HS-27A (cell line): ENCODE measurements at places on chromosomes 5 and 9.

- no peak for DNase-seq
Observed at GRCh38 chr5:177384134-177384533, at the start of gene SLC34A1. SLC34A1 (plus strand) TSS chr5:177384434; CDS start chr5:177385742, 1,308 bp downstream.

DNA sequence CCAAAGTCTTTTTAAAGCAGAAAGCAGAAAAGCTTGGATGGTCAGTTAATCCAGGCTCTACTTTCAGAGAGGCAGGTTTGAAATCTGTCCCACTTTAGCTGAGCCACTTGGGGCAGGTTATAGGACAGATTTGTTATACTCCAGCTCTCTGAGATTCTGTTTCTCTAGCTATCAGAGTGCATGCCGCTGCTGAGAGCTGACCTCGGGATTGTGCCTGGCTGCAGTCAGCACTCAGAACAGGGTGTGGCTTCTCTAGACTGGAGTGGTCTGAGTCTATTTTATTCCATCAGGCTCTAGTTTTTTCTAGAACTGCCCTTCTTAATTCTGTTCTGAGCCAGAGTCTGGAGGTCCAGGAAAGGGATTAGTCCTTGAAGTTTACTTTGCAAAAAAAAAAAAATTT is 67.7 kb downstream of the NDFIP1 start:
- DNase-seq: no peak

DNA sequence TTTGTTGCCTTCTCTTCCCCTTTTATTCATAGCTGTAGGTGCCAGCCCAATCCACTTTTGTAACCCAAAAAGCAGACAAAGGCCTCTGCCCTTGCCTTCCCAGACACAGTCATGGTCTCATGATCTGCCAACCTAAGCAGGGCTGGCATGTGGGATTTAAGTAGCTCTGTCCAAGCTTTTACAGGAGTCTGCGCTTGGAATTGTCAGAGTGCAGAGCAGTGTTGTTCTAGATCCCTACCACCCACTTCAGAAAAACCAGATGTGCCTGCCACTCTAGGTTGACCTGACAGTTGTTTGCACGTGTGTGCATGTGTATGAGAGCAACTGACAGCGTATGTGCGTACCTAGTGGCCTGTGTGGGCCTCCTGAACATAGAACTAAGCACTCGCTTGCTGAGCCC is 87.8 kb upstream of the SPRY4 start:
- DNase-seq: no peak

DNA sequence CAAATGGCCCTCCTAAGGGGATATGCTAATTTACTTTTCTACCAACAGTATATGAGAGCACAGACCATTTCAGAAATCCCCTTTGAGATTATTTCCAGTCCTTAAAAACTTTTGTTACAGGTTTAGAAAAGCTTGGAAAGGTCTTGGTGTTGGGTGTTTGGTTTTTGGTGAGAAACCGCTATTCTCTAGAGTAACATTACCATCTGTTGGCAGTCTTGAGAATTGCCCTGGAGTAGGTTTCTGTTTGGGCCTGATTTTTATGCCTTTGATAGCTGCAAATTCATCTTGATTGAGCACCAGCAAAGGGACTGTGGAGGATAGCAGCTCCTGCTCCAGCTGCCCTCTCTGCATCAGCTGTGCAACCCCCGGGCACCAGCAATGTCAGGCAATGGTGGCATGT is 8.0 kb downstream of the NUDT2 start:
- DNase-seq: no peak

DNA sequence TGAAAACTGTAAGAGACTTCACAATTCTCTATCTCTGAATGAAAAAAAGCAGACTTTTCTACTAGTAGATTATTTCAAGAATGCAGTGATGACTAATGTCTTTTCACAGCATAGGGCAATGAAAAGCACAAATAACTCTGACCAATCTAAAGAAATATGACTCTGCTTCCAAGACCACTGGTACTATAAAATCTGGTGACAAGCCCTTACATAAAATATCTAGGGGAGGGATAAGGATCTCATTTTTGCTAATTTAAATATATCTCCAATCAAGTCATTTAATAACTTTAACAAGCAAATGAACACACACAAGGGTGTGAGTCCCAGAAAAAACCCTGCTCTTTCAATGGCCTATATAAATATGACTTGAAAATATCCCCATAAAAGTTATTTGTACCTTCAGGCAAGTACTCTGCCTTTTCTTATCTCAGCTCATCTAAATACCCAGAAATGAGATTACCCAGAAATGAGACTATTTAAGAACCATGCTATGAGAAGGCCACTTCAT is 105.2 kb downstream of the GNAQ start:
- DNase-seq: peak; percentile 62

GRCh38 chr5:123696921-123697341 is 185.0 kb downstream of the CSNK1G3 start:
- DNase-seq: no peak

DNA sequence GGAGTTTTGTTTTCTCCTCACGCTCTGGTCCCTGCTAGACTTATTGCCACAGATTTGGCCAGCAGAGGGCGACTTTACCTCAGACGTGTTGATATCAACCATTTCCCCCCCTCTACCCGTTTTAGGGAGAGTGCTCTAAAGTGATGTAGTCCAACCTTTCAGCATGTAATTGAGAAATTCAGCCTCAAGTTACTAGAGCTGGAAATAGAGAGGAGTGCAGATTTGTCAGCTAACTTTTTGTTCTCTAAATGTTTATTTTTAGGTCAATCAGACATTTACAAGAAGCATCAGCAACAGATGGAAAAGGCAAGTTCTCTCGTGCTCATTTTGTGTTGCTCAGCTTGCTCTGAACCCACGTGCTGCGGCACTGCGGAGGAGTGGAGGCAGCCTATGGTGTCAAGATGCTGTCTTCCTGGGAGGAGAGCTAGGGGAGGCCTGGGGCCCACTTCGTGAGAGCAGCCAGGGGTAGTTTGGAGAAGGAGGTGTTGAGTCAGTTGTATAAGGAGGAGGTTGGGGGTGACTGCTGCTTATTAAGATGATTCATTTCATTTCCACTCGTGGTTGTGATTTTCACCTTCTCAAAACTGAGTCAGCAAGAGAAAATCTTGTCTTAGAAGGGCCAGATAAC is 53.6 kb downstream of the GPR107 start:
- peak; percentile 59 for DNase-seq

- DNase-seq: peak; percentile 48
Observed at GRCh38 chr9:76987594-76988200, 31.8 kb upstream of the FOXB2 start.

GRCh38 chr9:20562051-20562450 is 60.2 kb downstream of the MLLT3 start:
- no peak for DNase-seq

- DNase-seq: no peak
Observed at GRCh38 chr9:14797435-14797834, 74.9 kb upstream of the CER1 start.

- DNase-seq: no peak
Observed at GRCh38 chr5:2303431-2304100, 420.8 kb upstream of the IRX4 start.

GRCh38 chr5:178058321-178059012 is 54.9 kb upstream of the N4BP3 start:
- DNase-seq: no peak

GRCh38 chr5:174363934-174364333 is 318.4 kb downstream of the NSG2 start:
- DNase-seq: no peak

DNA sequence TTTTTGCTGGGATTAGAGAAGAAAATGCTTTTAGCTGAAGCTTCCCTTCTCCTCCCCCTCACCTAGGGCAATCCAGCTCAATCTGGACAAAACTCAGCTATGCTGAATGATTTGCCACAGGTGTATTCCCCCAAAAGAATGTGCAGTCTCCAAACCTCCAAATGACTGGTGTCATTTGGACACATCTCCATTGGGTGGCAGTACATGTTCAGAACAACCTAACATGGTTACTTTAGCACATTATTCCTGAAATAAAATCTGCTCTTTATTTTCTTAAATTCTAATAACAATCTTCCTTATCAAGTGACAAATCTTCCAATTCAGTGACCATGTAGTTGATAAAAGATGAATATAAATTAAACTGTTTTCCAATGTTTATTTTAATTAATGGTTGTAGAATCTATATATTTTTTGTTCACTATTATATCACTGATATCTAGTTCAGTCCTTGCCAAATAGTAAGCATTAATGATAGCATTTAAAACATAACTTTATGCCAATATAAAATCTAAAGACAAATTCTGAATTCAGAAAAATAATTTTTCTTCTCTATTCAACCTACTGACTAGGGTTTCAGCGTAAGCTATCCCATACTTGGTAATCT is 61.3 kb upstream of the MOCS2 start:
- DNase-seq: peak; percentile 23

GRCh38 chr5:154274828-154275185 is 84.3 kb downstream of the GALNT10 start:
- DNase-seq: no peak

GRCh38 chr9:128724744-128725211 is 851 bp upstream of the ZDHHC12 start:
- DNase-seq: no peak

GRCh38 chr5:74199005-74199404 is 441.5 kb downstream of the ENC1 start:
- no peak for DNase-seq

DNA sequence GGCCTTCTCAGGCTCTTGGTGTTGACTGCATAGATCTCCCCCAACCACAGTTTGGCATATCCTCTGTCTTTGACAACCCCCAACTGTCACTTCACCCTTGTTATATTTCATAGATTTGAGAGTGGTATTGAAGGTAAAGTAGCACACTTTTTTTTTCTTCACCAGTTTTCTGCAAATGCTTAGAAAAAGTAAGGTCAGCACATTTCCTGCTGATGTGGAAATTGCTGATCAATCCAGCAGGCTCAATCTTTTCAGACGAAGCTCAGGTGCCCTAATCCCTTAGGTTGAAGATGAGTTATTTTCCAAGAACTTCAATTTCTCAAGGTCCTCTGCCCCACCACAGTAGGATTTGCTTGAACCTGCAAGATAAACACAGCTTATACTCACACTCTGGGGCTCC is 38.5 kb upstream of the ANKRD31 start:
- no peak for DNase-seq

DNA sequence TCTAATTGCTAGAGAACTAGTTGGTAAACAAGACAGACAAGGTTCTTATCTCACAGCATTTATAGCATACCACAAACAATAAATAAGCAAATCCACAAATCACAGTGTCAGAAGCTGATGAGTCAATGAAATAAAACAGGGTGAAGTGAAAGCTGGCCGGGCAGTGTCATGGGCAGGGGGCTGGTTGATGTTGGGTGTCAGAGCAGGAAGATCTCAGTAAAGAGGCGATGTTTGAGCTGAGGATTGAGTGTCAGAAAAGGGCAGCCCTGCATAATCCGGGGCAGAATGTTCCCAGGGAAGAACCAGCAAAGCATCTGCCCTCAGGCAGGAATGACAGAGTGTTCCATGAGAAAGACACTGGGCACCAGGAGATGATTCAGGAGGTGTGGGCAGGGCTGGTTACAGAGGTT is 183.4 kb downstream of the GOLPH3 start:
- DNase-seq: no peak

DNA sequence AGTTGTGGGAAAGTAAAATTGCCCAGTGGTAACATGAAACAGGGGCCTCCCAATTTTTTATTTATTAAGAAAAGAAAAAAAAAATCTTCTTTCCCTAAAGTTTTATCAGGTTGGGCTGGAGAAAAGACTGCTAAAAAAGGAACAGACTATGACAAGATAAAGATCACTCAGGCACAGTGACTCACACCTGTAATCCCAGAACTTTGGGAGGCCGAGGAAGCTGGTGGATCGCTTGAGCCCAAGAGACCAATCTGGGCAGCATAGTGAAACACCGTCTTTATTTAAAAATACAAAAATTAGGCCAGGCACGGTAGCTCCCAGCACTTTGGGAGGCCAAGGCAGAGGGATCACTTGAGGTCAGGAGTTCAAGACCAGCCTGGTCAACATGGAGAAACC is 312.5 kb downstream of the CETN3 start:
- DNase-seq: no peak

- no peak for DNase-seq
Observed at GRCh38 chr5:33523208-33523771, 82.5 kb downstream of the TARS1 start.

GRCh38 chr9:133470427-133470924 is 8.4 kb downstream of the SLC2A6 start:
- DNase-seq: no peak
